Tongue (tissue), 3 donors: ENCODE measurements at places on chromosomes 12 and 14. TPM values are rescaled to one million over a fixed set of nuclear protein-coding genes. Genes with fewer than 3 reads are reported as not detected.

Gene GPR84
- not detected for total RNA-seq

- peak; percentile 34 for DNase-seq
Observed at GRCh38 chr14:100306998-100307765, 938 bp upstream of the SLC25A29 start.

GRCh38 chr14:61620130-61620946 lies 75.0 kb upstream of the HIF1A start:
- no peak for DNase-seq

Gene MYF6
- 164 TPM for total RNA-seq

Gene NEMP1
- 16.5 TPM for total RNA-seq

- DNase-seq, result no peak
Observed at GRCh38 chr12:130949806-130950205, 3.9 kb upstream of the ADGRD1 start.

GRCh38 chr12:21476949-21477348 lies 24.5 kb downstream of the RECQL start:
- DNase-seq, result no peak

DNA sequence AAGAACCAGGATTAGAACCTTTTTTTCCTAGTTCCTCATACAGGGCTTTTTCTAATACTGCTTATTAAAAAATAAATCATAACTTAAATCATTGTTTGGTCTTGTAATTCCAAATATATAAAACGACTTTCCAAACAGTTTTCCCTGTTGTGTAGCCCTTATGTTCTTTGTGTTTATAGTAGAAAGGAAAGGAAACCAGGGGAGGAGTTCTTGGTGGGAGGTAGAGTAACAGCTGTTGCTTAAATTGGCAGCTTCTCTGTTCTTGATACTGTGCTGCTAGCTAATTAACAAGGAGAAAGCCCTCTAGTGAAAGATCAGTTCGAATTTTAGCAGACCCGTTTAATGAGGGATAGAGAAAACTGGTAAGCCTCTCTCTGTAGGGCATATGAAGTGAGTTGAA lies 15.0 kb downstream of the SRP54 start:
- peak; percentile 58 for DNase-seq

GRCh38 chr12:56658921-56659320 lies 13.1 kb upstream of the ATP5F1B start:
- no peak for DNase-seq

Gene POU6F1
- total RNA-seq, result 4.5 TPM

GRCh38 chr12:23352670-23353069 lies 596.8 kb downstream of the SOX5 start:
- no peak for DNase-seq

Gene DTX1
- 10.9 TPM for total RNA-seq

DNA sequence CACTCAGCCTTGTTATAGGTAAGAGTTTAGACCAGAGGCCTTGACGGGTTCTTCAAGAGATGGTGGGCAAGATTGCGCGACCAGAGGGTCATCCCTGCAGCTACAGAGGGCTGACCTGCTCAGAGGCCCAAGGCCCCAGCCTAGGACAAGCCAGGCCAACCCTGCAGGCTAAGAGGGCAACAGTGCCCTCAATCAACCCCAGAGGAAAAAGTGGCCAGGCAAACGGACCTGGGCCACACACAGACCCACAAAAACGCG lies 1.3 kb downstream of the SSH1 start:
- no peak for DNase-seq

Gene TESPA1
- total RNA-seq, result 0.92 TPM

DNA sequence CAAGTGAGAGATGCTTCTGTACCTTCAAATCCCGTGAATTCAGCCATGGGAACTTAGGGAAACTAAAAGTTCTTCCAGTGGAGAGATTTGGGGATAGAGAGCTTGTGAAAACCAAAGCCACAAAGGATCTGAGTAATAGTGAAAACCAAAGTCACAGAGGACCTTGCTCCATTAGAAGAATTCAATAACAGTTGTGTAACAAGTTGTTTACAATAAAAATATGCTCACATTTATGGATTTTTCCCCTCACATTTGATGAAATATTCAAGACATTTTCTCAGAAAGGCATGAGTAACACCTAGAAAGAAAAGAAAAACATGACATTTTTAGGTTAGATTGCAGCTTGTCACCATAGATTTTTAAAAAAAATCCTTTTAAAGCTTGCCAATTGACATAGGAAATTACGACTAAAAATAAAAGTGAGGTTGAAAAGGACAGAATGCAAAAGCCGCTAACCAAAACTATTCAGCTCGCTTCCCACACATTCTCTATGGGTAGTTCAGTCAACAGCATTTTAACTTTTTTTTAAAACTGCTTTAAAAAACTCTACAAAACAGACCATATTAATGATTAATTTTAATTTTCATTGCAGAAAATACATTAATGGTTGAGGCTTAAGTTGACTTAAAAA lies 113.2 kb downstream of the CAND1 start:
- no peak for DNase-seq

Gene PPFIA2
- 3.1 TPM for total RNA-seq

- DNase-seq, result no peak
Observed at GRCh38 chr14:24207104-24207551, 1.6 kb downstream of the TSSK4 start.

- DNase-seq, result no peak
Observed at GRCh38 chr12:3683670-3684069, 69.2 kb downstream of the CRACR2A start.

DNA sequence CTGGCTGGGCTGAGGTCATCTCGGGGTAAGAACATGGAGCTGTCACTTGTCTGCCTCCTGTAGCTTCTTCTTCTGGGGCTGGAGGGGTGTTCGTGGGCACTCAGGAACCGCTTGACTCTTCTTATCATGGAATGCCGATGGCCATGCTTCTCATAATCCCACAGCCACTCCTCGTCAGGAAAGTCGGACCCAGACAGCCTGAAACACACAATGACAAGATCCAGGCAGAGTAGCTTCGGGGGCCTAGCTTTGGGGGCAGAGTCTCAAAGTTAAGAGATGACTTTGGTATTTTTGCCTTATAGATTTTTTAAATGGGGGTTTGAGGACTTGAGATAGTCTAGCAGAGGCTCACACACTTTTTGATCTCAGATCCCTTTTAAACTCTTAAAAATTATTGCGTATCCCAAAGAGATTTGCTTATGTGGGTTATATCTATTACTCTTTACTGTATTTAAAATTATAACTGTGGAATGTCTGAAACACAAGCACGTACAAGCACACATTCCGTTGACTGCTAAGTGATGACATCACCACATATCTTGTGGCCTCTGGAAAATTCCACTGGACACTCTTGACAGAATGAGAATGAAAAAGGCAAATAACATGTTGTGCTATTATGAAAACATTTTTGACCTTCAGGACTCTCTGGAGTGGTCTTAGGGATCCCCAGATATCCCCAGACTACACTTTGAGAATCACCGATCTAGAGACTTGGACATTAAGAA lies 43.3 kb downstream of the BEST3 start:
- peak; percentile 40 for DNase-seq

- DNase-seq, result no peak
Observed at GRCh38 chr12:110825530-110825929, 21.3 kb upstream of the CCDC63 start.

- DNase-seq, result no peak
Observed at GRCh38 chr12:123167329-123167728, 16.4 kb upstream of the PITPNM2 start.

DNA sequence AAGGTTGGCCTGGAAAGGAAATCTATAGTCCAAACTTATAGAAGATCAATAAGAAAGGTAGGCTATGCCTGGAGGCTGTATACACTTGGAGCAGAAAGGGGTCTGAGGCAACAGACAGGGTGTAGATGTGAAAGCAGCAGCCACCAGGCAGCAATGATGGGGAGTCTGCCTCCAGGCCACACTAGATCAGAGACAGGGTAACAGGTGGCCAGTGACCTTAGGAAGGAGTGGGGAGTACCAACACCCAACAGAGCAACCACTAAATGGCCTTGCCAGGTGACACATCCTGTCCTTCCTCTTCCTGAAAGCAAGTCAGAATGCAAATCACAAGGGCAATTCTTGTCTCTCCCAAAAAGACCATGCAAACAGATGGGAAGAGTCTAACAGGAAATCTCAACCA lies 46.4 kb upstream of the NID2 start:
- no peak for DNase-seq

Gene TMTC1
- total RNA-seq, result 67.0 TPM

DNA sequence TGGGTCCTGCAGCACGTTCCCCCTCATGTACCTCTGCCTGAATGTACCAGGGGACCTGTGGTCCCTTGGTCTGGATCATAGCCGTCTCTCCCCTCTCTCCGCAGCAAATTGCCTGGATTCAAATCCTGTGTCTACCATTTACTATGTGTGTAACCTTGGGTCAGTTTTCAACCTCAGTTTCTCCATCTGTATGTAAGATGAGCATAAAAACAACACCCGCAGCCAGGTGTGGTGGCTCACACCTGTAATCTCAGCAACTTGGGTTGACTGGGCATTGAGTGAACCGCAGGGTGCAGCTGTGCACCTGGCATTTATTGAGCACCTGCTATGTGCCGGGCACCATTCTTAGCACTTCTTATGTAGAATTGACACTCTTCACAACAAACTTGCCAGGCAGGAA lies 14.1 kb downstream of the CYP46A1 start:
- DNase-seq, result no peak

Gene PIK3C2G
- total RNA-seq, result 3.6 TPM

- no peak for DNase-seq
Observed at GRCh38 chr12:125454291-125454690, 389.1 kb downstream of the AACS start.

Gene ASIC1
- 4.1 TPM for total RNA-seq

Gene FAM186B
- 0.82 TPM for total RNA-seq

Gene BCAT1
- total RNA-seq, result 29.6 TPM

- no peak for DNase-seq
Observed at GRCh38 chr12:62379026-62379722, 87.5 kb upstream of the MON2 start.

Gene KRT72
- total RNA-seq, result 0.21 TPM

Gene AMHR2
- not detected for total RNA-seq

- no peak for DNase-seq
Observed at GRCh38 chr12:4031703-4032291, 158.6 kb upstream of the PARP11 start.

DNA sequence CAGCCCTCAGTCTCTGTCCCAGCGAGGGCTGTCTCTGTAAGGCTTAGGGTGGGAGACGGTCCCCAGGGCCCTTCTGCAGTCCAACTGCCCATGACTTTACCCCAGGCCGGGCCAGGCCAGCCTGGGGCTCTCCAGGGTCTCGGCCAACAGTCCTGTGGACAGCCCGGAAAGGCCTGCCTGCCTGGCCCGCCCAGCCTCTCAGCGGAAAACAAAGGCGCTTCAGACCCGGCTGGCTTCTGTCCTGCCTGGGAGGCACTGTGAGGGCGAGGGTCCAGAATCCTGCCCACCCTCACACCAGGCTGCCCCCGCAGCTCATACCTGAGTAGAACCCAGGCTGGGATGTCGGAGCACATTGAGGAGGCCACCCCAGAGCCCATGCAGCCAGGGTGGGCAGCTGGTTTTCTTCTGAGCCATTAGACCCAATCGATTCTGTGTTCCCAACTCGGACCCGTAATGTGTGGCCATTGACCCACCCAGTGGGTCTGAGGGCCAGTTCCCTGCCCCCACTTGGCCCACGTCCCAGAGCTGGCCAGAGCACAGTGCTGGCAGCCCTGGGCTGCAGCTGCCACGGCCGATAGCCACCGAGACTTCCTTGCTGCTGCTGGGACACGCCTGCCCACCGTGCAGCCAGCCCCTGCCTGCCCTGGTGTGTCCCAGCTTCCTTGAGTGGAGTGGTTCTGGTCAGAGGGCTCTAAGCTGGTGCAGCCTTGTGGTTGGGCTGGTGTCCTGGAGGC lies 1.6 kb downstream of the CRIP2 start:
- DNase-seq, result peak; percentile 75

GRCh38 chr12:20424841-20425240 lies 56.5 kb downstream of the PDE3A start:
- no peak for DNase-seq

Gene OASL
- total RNA-seq, result 0.31 TPM

Gene CFAP251
- 4.5 TPM for total RNA-seq

Gene ANKLE2
- 61.1 TPM for total RNA-seq

Gene ENDOU
- total RNA-seq, result 16.4 TPM

GRCh38 chr12:26080911-26081310 lies 43.9 kb downstream of the BHLHE41 start:
- no peak for DNase-seq

Gene CRIP1
- 49.3 TPM for total RNA-seq

DNA sequence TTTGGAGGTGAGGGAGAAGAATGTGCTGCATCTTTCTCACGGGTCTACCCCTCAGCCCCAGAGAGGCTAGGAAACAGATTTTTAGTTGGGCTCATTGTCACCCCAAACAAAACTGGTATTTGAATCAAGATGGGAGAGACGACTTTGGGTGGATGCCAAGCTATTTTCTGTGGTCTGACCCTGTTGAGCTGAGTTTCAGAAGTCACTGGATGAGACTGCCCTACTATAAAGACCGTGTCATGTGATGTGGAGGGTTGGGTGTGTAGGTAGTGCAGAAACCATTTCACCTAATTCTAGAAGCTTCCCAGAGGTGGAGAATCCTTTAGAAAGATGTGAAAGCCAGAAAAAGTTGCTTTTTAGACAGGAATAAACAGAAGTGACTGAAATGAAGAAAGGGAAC lies 60.2 kb downstream of the IFT43 start:
- no peak for DNase-seq

GRCh38 chr12:46573347-46573658 lies 200.7 kb upstream of the SLC38A2 start:
- peak; percentile 57 for DNase-seq

- peak; percentile 48 for DNase-seq
Observed at GRCh38 chr12:81245907-81246570, 168.2 kb downstream of the ACSS3 start.

DNA sequence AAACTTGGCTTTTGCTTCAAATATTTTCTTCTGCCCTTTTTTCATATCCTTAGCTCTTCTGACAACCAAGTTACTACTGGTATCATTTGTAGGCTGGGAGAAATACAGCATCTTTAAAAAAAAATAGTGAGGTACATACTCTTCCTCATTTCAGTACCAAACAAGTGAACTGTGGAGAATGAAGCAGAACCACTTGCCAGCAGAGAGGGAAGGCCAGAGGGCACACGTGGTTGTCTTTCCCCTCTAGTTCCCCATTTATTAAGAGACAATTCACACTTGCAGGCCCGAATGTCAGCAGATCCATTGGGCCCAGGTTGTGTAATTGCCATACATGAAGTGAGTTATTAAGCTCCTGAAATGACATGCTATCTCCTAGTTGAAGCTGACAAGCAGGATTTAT lies 3.2 kb downstream of the SUSD6 start:
- no peak for DNase-seq

GRCh38 chr12:90499795-90500194 lies 455.2 kb downstream of the CCER1 start:
- no peak for DNase-seq

GRCh38 chr12:121943926-121944325 lies 25.5 kb downstream of the CFAP251 start:
- no peak for DNase-seq

Gene FAM161B
- total RNA-seq, result 4.9 TPM

- no peak for DNase-seq
Observed at GRCh38 chr12:130374083-130374482, 36.4 kb downstream of the PIWIL1 start.

- DNase-seq, result peak; percentile 26
Observed at GRCh38 chr12:5295996-5296395, 135.9 kb upstream of the NTF3 start.
